ENCODE measurements at places on chromosomes 13 and 19. TPM values are rescaled to one million over a fixed set of nuclear protein-coding genes. Genes with fewer than 3 reads are reported as not detected.

DNA sequence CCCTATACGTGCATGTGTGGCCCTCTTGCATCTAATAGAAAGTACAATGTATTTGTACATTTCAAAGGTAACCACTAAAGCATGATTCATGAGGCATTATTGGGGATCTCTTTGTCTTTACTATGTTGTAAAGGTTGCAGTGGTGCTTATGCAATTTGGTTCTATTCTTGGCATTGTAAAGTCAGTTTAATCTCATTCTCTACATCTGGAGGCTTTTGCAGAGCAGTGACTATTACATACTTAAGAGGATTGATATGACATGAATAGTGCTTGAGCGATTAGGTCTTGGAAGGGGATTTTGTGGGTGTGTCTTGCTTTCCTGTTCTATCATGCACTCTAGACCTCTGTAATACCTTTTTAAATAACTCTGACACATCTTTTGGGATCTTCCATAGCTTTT, 610.0 kb downstream of the EFNB2 start:
- no peak overlapping the region for H3K4me3 ChIP-seq
- H3K4me1 ChIP-seq, result no peaks in the 10 kb centered on the region
- DNase-seq, result no peak

DNA sequence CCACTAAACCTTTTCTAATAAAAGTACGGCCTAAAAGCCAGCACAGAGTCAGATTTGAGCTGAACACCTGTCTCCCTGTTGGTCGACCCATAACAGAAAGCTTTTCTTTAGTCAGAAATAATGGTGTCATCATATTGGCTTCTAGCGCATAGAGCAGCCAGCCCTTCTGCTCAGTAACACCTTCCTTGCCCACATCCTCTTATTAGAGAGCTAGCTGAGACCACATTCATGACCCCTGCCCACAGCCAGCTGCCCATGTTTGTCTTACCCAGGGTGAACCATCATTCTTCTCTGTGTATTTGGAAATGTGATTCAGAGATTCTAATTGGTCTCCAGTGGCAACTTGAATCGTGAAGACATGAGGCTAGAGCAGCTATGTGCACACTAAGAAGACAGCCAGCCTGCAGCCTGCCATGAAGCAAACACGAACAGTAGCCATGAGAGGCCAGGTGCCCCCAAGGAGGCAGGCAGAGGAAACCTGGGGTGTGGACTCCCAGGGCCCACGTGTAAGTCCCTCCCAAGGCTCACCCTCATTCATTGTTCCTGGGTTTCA, 82.3 kb upstream of the PDCD5 start:
- H3K4me3 ChIP-seq, result no peak overlapping the region
- H3K27me3 ChIP-seq, result no peaks in the 10 kb centered on the region
- no peak overlapping the region for H3K27ac ChIP-seq
- no peak for DNase-seq
- H3K36me3 ChIP-seq, result no peaks in the 10 kb centered on the region

DNA sequence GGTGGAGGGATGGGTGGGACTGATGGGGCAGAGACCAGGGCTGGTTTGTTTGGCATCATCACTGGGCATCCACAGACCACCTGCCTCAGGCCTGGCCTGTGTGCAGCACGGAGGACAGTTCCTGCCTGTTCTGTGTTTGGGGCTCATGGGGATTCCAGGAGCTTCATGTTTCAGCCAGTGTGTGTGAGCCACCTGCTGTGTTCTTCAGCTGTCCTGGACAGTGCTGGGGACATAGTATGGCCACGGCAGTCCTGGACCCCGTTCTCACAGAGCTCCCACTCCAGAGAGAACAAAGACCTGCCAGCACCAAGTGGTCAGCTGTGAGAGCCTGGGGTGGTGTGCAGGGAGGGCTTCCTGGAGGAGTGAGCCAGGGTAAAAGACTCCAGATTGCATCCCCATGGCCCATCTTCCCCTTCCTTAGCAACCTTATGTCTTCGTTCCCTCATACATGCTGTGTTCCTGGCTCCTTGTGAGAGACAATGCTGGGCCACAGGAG, 2.0 kb upstream of the CCDC97 start:
- DNase-seq, result no peak
- H3K4me3 ChIP-seq, result no peak overlapping the region
- no peaks in the 10 kb centered on the region for H3K27me3 ChIP-seq
- peaks cover 21% of the 10 kb centered on the region for H3K4me1 ChIP-seq

DNA sequence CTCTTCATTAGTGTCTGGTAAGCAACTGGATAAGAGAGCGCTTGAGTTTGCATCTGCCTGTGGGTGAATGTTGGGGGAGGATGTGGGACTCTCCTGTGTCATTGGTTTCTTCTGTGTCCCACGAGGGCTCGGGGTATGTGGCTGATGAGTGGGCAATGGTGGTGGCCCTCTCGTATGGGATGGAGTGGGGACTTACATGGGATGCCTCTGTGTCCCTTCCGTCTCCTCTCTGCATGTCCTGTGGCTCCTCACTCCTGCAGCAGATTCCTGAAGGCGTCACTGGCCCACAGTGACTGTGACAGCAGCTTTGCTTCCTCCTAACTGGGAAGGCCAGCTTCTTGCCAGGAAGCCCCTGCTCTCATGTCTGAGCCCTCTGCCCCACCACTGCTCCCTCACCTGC, 2.6 kb upstream of the LRP3 start:
- DNase-seq, result no peak
- no peaks in the 10 kb centered on the region for H3K27me3 ChIP-seq
- H3K4me1 ChIP-seq, result no peaks in the 10 kb centered on the region
- no peak overlapping the region for H3K27ac ChIP-seq
- H3K4me3 ChIP-seq, result no peak overlapping the region

GRCh38 chr13:18946738-18947137, 234.9 kb downstream of the TUBA3C start:
- no peak for DNase-seq
- H3K4me3 ChIP-seq, result no peak overlapping the region
- H3K27ac ChIP-seq, result no peak overlapping the region
- no peaks in the 10 kb centered on the region for H3K4me1 ChIP-seq
- H3K36me3 ChIP-seq, result no peaks in the 10 kb centered on the region
- H3K27me3 ChIP-seq, result no peaks in the 10 kb centered on the region

SELENOV gene
- not detected for total RNA-seq

ZNF98 gene
- total RNA-seq, result 3.2 TPM

All from thoracic aorta (tissue), 2 donors.